ENCODE measurements at places on chromosomes 2 and 18.

DNA sequence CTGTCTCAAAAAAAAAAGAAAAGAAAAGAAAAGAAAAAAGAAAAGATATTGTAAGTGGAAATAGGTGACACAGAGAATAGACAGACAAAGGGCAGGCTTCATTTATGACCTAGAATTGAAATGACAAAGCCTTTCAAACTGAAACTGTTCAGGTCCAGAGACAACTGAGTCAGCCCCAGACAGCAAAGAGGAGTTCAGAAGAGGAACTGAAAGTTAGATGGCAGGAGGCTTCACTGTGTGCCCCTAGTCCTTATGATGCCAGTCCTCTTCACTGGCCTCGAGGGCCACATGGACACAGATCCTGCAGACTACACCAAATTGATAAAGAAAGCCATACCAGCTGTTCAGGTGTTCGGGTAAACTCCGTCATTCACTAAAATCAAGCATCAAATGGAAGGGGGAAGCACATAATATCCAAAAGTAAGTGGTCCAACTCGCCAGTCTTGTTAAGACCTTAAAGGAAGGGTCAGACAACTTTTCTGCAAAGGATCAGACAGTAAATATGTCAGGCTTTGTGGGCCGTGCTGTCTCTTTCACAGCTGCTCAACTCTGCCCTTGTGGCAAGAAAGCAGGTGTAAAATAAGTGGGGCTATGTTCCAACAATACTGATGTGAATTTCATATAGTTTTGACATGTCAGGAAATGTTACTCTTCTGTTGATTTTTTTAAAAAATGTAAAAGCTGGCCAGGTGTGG, 231.9 kb upstream of the MGAT5 start:
- DNase-seq = no peak

GRCh38 chr2:108377401-108377800, 353 bp upstream of the SULT1C4 start:
- DNase-seq = no peak

DNA sequence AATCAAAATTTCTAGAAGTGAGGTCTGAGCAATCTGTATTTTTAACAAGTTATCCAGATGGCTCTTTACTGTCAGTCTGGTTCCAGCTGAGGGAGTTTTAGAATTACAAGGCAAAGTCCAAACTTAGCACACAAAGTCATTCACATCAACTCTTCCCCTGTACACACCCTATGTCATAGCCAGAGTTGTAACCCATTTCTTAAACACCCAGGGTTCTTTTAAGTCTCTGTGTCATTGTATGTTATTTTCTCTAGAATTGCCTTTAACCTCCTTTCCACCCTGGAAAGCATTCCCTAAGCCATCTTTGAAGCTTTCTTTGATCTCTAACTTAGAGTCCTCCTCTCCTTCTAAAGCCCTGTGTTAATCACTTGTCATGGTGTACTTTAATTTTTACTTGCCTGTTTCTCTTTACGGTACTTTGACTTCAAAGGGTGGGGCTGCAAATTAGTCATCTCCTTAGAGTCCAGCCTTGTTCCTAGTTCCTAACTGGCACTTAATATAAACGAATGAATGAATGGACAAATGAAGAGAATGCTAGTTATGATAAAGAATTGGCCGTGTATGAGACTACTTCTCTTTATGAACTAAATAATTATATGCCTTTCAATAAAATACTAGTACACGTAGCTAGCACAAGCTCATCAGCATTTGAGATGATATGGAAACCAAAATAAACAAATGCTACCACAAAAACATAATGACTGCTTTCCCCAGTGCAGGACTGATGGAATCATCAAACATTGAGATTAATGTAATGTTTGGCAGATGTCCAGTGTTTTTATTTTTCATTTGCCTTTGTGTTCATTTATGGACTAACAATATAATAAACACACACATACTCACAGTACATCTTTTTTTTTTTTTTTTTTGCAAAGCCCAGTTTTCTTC, 11.9 kb upstream of the ACTR3 start:
- no peak for DNase-seq

GRCh38 chr18:74278058-74278457, 13.7 kb downstream of the CYB5A start:
- no peak for DNase-seq

GRCh38 chr2:17539611-17540092, 844 bp upstream of the VSNL1 start:
- no peak for DNase-seq
